ENCODE measurements at places on chromosomes 7 and 10.

- DNase-seq: no peak
Measured at GRCh38 chr10:112724404-112724991, 225.5 kb upstream of the TCF7L2 start.

GRCh38 chr7:112789817-112790585, at the start of gene TMEM168:
TSS of gene TMEM168 (minus strand) at chr7:112790393. CDS start at chr7:112784825, 5,568 bp downstream.
- DNase-seq: peak; percentile 84

DNA sequence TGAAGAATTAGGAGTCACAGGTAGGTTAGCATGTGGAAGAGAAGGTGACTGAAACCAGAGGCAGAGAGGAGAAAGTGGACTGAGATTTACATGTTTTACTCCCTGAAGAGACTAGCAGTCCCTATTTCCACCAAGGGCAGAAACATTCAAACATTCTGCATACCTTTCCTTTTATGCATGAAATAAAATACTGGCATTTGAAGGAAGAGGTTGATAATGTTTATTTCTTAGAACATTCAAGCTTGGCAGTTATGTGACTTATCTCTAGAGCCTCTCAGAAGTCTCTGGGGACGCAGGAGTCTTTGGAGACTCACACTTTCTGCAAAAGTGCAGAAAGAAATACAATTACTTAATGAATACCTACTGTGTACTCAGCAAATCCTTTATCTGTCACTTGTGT, 507.1 kb upstream of the C7orf33 start:
- DNase-seq: no peak

GRCh38 chr7:83347945-83348444, 185.3 kb upstream of the PCLO start:
- DNase-seq: no peak
